BJ (cell line): ENCODE measurements at places on chromosomes 12 and 14.

GRCh38 chr12:108589028-108589839 lies 8.7 kb downstream of the TMEM119 start:
- DNase-seq = no peak

DNA sequence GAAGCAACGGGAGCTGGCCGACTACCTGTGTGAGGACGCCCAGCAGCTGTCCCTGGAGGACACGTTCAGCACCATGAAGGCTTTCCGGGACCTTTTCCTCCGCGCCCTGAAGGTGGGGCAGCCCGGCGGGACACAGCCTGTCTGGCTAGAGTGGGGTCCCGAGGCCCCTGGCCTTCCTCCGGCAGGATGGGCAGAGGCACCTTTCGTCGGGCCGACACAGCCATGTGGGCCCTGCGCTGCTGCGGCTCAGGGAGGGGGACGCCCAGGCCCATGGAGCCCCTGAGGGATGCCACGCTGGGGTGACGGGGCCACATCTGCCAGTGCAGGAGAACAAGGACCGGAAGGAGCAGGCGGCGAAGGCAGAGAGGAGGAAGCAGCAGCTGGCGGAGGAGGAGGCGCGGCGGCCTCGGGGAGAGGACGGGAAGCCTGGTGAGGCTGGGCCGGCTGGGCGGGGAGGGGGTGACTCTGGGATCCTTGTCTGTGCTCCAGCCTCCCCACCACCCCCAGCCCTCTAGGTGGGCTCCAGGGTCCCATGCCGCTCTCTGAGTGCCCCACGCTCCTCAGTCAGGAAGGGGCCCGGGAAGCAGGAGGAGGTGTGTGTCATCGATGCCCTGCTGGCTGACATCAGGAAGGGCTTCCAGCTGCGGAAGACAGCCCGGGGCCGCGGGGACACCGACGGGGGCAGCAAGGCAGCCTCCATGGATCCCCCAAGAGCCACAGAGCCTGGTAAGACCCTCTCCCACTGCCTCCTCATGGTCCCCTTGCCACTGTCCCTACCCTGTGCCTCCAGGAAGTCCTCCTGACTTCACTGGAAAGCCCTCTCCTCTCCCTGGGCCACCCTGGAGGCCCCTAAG lies 10.9 kb upstream of the ADSS1 start:
- DNase-seq = no peak

- DNase-seq = no peak
These were observed 24.0 kb upstream of the RIN3 start for GRCh38 chr14:92489394-92490238.

DNA sequence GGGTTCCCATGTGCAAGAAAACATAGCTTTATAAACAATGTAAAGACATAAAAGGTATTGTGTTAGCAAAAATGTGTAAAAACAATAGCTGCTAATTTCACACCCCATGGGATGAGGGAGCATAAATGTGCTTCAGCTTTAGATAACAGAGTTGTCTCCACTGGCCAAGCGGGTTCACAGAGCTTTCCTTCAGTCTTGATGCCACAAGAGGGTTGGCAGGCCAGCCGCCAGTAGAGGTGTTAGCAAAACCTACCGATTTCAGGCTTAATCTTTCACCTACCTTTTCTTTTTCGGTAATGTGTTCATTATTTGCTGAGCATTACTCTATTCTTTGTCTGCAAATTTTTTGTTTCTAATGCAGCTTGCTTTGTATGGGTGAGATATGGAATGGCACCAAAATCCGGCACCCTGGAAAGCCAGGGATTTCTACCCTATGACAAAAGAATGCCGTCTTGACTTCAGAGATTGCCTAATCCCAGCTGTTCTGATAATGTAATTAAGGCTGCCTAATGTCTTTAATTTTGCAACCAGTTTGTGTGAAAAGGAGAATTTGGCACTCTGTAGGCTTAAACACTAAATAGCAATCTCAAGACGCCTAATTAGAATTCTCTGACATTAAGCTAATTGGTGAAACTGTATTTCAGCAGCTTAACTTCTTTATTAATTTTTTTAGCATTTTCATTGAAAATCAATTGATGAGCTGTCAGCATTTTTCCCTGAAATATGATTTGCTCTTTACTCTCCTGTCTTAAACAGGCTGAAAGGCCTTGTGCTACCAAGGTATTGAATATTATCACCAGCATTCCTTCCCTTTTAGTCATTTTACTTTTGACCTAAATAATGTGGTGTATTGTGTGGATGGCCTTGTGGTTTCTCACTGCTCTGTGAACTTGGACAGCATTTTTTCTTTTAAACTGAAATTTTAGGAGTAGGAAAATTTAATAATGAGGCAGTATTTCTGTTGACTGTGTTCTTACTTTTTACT lies 60.7 kb downstream of the POLR3B start:
- DNase-seq = peak; percentile 31

DNA sequence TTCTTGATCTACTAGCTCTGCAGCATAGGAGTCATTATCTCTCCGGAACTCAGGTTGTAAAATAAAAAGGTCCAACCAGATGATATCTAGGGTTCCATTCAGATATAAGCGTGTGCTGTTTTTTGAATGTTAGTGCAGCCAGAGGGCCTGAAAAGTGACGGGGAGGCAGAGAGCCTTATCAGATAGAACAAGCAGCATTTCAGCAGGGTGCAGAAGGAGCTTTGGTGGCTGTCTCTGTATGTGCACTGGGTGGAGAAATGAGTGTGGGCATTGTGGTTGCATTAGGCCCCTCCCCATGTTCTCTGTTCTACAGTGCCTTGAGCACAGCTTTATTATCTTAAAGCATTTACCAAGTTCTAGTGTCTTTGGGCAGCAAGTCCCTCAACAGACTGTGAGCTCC lies 275.1 kb downstream of the NRXN3 start:
- no peak for DNase-seq

DNA sequence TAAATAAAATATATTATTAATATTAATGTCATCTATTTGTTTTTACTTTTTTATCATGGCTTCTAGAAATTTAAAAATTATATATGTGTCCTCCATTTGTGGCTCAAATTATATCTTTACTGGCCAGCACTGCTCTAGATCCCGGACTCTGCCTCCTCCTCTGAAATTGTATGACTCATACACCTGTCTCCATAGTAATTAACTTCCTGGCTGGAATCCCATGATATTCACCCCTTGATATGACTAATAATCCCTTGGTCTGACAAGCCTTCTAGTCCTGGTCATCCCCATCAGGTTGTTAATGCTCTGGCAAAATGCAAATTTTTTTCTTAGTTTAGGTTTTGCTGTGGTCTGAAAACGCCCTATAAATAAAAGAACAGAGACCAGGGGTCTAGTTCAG lies 116.2 kb downstream of the BMP4 start:
- no peak for DNase-seq

DNA sequence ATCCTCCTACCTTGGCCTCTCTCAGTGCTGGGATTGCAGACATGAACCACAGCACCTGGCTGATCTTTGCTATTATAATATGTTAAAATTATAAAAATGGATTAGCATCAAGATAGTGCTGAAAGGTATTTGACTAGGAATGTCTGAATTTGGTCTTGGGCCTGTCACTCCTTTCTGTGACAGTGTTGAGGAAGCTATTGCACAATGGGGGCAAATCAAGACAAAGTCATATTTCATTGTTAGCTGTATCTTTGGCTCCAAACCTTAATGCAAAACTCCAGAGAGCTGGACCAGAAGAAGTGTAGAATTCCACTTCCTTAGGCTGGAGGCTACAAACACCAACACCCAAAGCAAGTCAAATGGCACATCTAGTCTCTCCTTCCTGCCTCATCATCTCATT lies 42.2 kb downstream of the ZCRB1 start:
- no peak for DNase-seq

GRCh38 chr12:109580272-109580671 lies 6.7 kb downstream of the MVK start:
- no peak for DNase-seq

DNA sequence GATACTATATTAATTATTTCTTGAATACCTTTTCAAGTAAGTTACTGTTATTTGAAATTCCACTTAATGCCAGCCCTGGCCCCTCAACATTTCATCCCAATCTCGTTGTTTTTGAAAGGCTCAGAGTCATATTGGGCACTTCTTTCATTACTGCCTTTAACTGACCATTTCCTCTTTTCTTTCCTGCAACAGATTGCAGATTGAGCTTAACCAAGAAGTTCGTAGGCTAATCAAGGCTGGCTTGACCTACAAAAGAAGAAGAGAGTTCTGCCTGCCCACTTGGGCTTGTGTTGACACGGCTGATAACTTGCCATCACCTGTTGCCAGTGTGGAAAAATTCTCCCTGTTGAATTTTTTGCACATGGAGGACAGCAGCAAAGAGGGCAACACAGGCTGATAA lies 91.0 kb downstream of the FLRT2 start:
- no peak for DNase-seq

GRCh38 chr14:32602699-32603098 lies 273.6 kb downstream of the AKAP6 start:
- no peak for DNase-seq

GRCh38 chr12:52801773-52802172 lies 5.9 kb upstream of the KRT3 start:
- no peak for DNase-seq

DNA sequence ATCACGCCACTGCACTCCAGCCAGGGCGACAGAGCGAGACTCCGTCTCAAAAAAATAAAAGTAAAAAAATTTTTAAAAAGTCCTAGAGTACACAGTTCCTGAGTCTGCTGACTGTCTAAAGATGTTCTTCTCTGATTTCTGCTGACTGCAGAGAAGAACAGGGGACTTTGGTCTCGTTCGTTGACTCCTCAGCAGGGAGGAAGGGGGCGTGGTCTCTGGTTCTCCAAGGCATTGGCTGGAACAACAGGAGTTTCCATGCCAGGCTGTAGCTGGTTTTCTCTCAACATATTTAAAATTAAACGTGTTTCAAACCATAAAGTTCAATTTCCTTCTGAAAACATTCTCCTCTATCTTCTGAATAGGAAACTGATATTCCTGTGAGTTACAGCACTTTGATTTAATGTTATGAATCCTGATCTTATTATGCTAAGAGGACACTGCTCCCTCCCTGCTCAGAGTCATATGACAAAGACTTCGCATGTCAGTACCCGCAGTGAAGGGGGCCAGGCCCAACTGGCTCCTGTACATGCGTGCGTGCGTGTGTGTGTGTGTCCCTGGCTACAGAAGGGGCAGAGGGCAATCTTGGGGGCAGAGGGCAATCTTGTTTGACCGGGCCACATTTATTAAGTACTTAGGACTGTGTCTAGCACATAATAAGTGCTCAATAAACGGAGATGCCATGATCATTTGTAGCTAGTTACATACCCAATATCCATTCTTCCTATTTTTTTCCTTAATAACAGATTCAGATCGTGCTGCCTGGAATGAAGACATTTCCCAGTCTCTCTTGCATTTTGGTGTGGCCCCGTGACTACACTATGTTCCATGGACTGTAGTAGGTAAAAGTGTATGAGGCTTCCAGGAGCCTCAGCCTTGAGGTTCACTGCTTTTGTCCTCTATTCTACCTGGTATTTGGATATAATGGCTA lies 16.5 kb upstream of the HNF1A start:
- DNase-seq = no peak

GRCh38 chr12:98388126-98388525 lies 127.3 kb upstream of the TMPO start:
- no peak for DNase-seq

GRCh38 chr12:38838056-38838850 lies 67.1 kb downstream of the CPNE8 start:
- no peak for DNase-seq

DNA sequence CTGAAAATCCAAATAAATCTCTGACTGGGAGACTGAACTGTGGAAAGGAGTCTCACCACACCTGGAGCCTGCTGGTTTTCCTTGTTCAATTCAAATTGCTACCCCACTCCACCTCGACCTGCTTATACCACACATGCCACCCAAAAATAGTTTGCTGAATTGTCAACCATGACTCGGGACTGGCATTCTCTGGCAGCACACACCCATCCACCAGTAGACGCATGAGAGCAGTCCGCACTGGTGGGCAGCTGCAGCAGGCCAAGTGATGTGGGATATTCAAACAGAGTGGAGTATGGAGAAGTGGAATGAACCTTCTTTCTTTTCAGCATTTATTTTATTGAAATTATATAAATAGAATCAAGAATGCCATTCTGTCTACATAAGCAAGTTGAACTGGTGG lies 38.7 kb upstream of the SYCP3 start:
- DNase-seq = no peak

DNA sequence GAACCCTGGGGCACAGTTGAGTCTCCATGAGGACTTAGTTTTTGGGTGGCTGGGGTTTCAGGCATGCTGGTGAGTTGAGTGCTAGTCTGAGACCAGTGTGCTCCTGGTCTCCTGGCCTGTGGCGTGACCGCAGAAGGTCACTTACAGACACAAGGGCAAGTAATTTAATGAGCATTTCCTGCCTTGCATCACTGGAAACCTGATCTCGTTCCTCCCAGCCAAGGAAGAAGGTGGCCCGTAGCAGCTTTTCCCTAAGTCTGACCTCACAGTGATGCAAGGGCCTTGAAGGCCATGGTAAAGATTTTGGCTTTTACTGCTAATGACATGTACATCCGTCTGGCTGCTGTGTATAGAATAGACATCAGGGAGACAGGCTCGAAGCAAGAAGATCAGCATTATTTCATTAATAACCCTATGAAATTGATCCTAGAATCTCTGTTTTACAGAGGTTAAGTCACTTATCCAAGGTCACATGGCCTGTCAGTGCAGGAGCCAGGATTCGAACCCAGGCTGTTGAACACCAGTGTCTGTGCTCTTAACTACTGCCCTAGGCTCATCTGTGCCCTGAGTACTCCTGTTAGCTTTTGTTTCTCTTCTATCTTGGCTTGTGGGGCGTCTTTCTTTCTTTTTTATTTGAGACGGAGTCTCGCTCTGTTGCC lies 4.6 kb downstream of the TMEM120B start:
- peak; percentile 90 for DNase-seq

DNA sequence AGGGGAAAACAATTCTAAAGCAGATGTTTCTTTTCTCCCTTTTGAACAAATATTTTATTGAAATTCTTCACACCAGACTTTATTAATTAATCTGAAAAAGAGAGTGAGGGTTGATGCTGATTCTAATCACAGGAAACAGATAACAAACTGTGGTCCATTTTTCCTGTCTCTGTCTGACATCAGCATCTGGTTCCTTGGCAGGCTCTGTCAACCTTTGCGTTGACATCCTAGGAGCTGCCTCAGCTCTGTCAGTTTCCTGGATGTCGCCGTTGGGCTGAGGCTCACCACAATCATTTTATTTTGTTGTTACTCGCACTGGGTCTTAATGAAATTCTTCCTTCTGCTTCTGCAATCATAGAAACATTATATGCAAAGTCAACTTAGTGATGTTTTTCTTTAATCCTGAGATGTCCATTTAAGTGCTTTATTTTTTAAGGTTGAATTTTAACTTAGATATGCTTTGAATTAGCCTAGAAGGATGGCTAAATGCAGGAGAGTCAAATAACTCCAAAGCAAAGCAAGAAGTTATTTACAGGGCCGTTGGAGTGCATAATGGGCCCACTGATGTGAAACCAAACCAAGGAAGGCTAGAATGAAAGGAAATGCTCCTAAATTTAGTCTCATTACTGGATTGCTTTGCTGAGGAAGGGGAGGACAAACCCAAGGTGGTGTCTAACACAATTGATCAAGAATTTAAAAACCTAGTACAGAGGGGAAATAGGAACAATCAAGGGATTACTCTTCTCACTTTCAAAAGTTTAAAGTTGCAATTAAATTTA lies 542.4 kb downstream of the FLRT2 start:
- no peak for DNase-seq
